Uterus (tissue), 4 donors: ENCODE measurements at places on chromosomes 4 and X. TPM values are rescaled to one million over a fixed set of nuclear protein-coding genes. Genes with fewer than 3 reads are reported as not detected.

The HSFX1 gene
- total RNA-seq: 4.0 TPM

The TFE3 gene
- 31.8 TPM for total RNA-seq

The MXRA5 gene
- 3.0 TPM for total RNA-seq

The TXK gene
- 1.3 TPM for total RNA-seq

The VSIG1 gene
- 0.37 TPM for total RNA-seq

The VCX3B gene
- not detected for total RNA-seq

The HSD17B13 gene
- total RNA-seq: not detected

The DCAF4L1 gene
- not detected for total RNA-seq
